ENCODE measurements at places on chromosomes 11 and 22.
A peak's percentile ranks its signal among the peaks of the same experiment; 100 is the strongest.

DNA sequence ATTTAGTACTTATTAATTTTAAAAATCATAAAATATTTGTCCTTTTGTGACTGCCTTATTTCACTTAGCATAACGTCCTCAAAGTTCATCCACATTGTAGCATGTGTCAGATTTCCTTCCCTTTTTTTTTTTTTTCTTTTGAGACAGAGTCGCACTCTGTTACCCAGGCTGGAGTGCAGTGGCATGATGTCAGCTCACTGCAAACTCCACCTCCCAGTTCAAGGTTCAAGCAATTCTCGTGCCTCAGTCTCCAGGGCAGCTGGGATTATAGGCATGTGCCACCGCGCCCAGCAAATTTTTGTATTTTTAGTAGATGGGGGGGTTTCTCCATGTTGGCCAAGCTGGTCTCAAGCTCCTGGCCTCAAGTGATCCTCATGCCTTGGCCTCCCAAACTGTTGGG, 10.6 kb downstream of the RAB6A start:
- no peak for DNase-seq

- no peak for DNase-seq
Observed at GRCh38 chr11:71565263-71565662, at the start of gene KRTAP5-10. TSS of gene KRTAP5-10 (plus strand) at chr11:71565563. CDS start at chr11:71565588, 25 bp downstream.

GRCh38 chr11:93541884-93542810, 1.0 kb downstream of the SMCO4 start:
- peak; percentile 44 for DNase-seq

GRCh38 chr11:118547132-118547531, 16.1 kb downstream of the TMEM25 start:
- DNase-seq: no peak

DNA sequence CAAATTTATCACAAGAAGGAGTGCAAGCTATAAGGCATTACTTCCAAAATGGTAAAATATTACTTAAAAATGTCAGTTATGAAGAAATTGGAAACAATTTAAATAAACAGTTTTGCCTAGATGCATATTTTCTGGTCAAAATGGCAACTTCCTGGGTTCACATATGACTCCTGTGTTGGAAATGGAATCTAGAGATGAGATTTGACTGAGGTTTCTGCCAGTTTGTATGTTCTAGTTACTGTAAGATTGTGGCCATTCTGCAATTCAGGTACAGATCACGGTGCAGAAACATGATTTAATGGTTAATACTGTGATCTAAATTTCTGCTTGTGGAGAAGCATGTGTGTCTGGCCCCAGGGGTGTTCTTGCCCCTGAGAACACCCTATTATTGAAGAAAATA, 3.4 kb upstream of the OR4C6 start:
- no peak for DNase-seq

DNA sequence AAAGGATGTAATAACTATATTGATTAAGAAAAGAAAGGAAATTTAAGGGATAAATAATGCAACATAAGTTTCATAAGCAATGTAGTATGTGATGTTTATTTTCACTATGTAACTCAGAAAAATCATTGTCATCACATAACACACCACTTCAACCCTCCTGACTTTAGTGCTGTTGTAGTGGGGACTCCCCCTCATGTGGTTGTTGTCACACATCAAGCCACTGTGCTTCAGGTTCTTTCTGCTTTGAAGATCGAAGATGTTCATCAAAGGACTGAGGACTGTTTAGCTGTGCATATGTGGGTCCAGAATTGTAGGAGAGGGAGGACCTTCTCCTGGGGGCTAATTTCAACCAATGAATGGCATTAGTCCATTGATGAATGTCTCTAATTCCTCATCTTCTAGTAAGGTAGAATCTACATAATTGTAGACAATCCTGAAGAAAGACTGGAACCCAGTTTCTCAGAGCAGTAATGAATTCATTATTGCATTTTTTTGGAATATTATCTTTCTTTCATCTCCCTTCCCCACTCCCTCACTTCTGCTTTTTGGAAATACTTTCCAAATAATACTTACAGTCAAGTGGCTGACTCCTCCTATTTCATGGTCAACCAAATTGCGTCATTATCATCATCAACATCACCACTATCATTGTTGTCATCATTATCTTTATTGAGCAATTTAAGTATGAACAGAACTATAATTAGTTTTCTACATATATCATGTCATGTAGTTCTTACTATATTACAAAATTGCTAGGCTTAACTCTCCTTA, 9.8 kb upstream of the CARD16 start:
- DNase-seq: no peak

GRCh38 chr22:37734964-37735451, 38.2 kb downstream of the TRIOBP start:
- DNase-seq: no peak

- no peak for DNase-seq
Observed at GRCh38 chr22:41256254-41257253, 15.8 kb upstream of the CHADL start.

DNA sequence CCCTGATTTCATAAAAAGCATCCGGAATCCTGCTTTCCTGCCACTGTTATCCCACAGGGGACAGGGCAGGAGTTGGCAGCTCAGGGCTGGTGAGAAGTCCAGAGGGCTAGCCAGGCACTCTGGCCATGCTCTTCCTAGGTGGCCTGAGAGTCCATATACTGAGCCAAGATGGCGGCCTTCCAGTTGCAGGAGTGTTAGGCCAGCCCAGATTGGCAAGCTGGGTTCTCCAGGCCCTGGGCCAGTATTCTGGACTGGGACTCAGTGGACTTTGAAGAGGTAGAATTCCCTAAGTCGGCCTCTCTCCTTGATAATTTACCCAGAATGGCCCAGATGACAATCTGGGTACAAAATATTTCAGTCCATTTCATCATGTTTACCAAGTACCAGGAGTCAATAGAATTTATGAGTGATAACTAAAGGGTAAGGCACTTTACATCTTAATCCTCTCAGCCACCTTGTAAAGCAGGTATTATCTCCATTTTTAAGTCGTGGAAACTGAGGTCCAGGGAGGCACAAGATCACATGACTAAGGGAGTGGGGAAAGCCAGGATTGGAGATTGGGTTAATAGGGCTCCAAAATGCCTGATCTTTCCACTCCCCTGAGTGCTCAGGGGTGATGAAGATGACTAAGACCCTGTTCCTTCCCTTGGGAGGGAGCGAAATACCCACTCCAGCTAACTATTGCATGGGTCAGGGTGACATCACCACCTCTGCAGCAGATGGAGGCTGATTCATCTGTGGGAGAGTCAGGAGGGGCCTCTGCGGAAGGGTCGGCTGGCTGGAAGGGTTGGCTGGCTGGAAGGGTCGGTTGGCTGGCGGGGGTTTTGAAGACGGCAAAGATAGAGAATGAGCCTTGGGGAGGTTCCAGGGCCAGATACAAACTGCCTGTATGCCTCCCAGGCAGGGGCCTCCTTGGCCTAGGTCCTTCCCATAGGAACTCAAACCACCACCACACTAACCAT, 1.2 kb upstream of the MICALL1 start:
- DNase-seq: no peak

GRCh38 chr11:86589856-86590589, 82.4 kb downstream of the ME3 start:
- no peak for DNase-seq

- DNase-seq: no peak
Observed at GRCh38 chr11:96456111-96456510, 66.3 kb downstream of the JRKL start.

GRCh38 chr11:62832336-62833234, at the start of gene TEX54:
TSS of gene TEX54 (minus strand) at chr11:62832841.
- DNase-seq: no peak

GRCh38 chr11:111913997-111914396, 1.5 kb downstream of the HSPB2 start:
- no peak for DNase-seq

DNA sequence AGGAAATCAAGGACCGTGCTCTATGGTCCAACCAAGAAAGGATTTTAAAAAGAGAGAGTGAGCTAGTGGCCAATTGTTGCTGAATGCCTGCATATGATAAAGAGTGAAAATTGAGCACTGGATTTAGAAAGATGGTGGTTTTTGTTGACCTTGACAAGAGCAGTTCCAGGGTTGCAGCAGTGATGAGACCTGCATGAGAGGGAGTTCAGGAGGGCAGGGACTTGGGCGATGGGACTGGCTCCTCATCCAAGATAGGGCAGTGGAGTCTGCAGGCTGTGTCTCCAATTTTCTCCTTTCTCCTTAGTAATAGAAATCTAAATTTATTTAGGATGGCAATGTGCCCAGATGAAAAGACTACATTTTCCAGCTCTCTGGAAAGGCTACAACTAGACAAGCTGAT, 94.0 kb upstream of the B3GAT1 start:
- DNase-seq: no peak

- DNase-seq: no peak
Observed at GRCh38 chr11:83238111-83238510, 44.6 kb downstream of the ANKRD42 start.

GRCh38 chr11:115420505-115420904, 83.7 kb downstream of the CADM1 start:
- DNase-seq: no peak

- DNase-seq: no peak
Observed at GRCh38 chr22:27238935-27239510, 562.5 kb downstream of the MN1 start.

DNA sequence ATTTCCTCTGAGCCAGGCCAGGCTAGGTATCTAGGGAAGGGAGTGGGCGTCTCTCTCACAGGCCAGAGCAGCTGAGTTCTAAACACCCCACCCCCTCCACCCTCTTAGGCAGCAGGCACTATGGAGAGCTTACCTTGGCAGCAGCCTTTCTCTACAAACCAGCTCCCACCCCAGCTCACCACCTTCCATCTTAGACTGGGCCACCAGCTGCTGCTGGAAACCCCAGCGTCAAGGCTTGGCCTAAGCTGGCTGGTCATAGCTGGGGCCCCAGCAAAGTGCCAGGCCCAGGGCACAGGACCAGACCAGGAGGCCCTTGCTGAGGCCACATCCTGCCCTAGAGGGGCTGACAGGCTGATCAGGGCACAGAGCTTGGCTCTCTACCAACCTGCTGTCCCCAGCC, 20.2 kb downstream of the SLC22A12 start:
- DNase-seq: no peak

Data from CD4-positive, alpha-beta T cell treated with Interleukin-6 at 100 ng/mL for 8 hours (primary cell).